SK-MEL-5 (cell line): ENCODE measurements at places on chromosomes 12 and 14. TPM values are rescaled to one million over a fixed set of nuclear protein-coding genes. Genes with fewer than 3 reads are reported as not detected.

LALBA gene
- not detected in 2 replicates for total RNA-seq

GRCh38 chr14:45359746-45360145 is 106.7 kb upstream of the MIS18BP1 start:
- no peak for DNase-seq

GRCh38 chr12:90990611-90991010 is 14.2 kb downstream of the EPYC start:
- no peak for DNase-seq

NRL gene
- total RNA-seq = 2.5 and 2.6 TPM in 2 replicates

GRCh38 chr12:30792648-30793499 is 38.1 kb upstream of the CAPRIN2 start:
- no peak for DNase-seq

DEPDC4 gene
- 1.1 and 2.5 TPM in 2 replicates for total RNA-seq

KRT2 gene
- total RNA-seq = not detected in 2 replicates

- DNase-seq = peak; percentile 29
Measured at GRCh38 chr14:81165188-81165587, 55.6 kb downstream of the GTF2A1 start.

VRK1 gene
- total RNA-seq = 37.1 and 45.6 TPM in 2 replicates

FAIM2 gene
- not detected in 2 replicates for total RNA-seq
